Mesothelial cell of epicardium (in vitro differentiated cells): ENCODE measurements at places on chromosomes 16 and 17. TPM values are rescaled to one million over a fixed set of nuclear protein-coding genes. Genes with fewer than 3 reads are reported as not detected.

The TBC1D3H gene
- total RNA-seq: not detected in 3 replicates

GRCh38 chr17:73759734-73760438 is 115.6 kb upstream of the SDK2 start:
- no peaks in the 10 kb centered on the region for H3K36me3 ChIP-seq
- no peak for DNase-seq
- H3K4me3 ChIP-seq: no peak overlapping the region
- H3K27me3 ChIP-seq: peaks cover 64% of the 10 kb centered on the region
- H3K27ac ChIP-seq: no peak overlapping the region

DNA sequence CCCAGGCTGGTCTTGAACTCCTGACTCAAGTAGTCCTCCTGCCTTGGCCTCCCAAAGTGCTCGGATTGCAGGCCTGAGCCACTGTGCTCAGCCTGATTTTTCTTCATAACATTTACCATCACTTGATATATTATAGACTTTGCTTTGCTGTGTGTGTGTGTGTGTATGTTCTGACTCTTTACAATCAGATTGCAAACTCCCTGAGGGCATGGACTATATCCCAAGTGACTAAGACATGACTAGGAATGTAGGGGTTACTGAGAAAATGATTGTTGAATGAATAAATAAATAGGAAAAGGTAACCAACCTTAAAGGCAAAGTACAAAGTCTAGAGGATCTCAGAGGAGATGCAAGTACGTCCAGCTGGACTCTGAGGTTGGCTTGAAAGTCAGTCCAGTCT is 9.6 kb upstream of the OR2C1 start:
- no peak overlapping the region for H3K4me3 ChIP-seq
- H3K4me1 ChIP-seq: no peaks in the 10 kb centered on the region
- no peak for DNase-seq
- H3K36me3 ChIP-seq: no peaks in the 10 kb centered on the region
- H3K27ac ChIP-seq: no peak overlapping the region

The IL34 gene
- 1.3 to 2.1 TPM (median 1.4 TPM) in 3 replicates for total RNA-seq

- no peak overlapping the region for H3K4me3 ChIP-seq
- no peak overlapping the region for H3K27ac ChIP-seq
- H3K36me3 ChIP-seq: no peaks in the 10 kb centered on the region
- DNase-seq: no peak
- H3K27me3 ChIP-seq: no peaks in the 10 kb centered on the region
Measured at GRCh38 chr16:62272035-62272434, 235.8 kb upstream of the CDH8 start.

The CTRB1 gene
- total RNA-seq: not detected in 3 replicates

DNA sequence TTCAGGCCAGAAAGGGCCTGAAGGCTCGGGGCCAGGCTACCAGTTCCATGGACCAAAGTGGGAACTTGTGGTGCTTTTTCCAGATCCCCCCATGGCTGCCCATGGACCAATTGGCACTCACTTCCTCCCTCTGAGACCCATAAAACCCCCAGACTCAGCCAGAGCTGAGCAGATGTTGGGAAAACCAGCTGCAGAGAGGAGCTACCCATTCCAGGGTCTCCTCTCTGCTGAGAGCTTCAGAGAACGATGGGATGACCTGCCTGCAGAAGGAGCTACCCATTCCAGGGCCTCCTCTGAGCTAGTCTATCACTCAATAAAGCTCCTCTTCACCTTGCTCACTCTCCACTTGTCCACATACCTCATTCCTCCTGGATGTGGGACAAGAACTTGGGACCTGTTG is 52.2 kb upstream of the MED9 start:
- H3K27me3 ChIP-seq: peaks cover 22% of the 10 kb centered on the region
- no peak overlapping the region for H3K27ac ChIP-seq
- no peak overlapping the region for H3K4me3 ChIP-seq
- H3K36me3 ChIP-seq: no peaks in the 10 kb centered on the region
- no peak for DNase-seq

The SUMO2 gene
- 542 to 571 TPM (median 565 TPM) in 3 replicates for total RNA-seq

DNA sequence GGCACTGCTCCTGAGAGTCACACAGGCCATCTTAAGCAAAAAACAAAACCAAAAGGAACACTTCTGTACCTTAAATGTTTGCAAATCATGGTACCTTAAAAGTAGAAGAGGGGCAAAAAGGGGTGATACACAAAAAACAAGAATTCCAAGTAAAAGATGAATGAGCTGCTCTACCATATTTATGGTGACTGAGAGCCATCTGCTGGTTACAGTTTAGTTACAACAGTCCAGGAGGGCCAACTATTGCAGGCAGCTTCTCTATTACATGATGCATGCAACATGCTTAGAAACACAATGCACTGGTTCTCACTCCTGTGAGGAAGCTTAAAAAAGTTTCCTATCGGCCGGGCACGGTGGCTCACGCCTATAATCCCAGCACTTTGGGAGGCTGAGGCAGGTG is 53.5 kb downstream of the STX8 start:
- no peaks in the 10 kb centered on the region for H3K27me3 ChIP-seq
- DNase-seq: no peak
- no peaks in the 10 kb centered on the region for H3K36me3 ChIP-seq

- no peak overlapping the region for H3K4me3 ChIP-seq
- H3K27ac ChIP-seq: no peak overlapping the region
- no peak for DNase-seq
- peaks cover 26% of the 10 kb centered on the region for H3K27me3 ChIP-seq
Measured at GRCh38 chr17:79862771-79863440, 23.7 kb upstream of the CBX4 start.

DNA sequence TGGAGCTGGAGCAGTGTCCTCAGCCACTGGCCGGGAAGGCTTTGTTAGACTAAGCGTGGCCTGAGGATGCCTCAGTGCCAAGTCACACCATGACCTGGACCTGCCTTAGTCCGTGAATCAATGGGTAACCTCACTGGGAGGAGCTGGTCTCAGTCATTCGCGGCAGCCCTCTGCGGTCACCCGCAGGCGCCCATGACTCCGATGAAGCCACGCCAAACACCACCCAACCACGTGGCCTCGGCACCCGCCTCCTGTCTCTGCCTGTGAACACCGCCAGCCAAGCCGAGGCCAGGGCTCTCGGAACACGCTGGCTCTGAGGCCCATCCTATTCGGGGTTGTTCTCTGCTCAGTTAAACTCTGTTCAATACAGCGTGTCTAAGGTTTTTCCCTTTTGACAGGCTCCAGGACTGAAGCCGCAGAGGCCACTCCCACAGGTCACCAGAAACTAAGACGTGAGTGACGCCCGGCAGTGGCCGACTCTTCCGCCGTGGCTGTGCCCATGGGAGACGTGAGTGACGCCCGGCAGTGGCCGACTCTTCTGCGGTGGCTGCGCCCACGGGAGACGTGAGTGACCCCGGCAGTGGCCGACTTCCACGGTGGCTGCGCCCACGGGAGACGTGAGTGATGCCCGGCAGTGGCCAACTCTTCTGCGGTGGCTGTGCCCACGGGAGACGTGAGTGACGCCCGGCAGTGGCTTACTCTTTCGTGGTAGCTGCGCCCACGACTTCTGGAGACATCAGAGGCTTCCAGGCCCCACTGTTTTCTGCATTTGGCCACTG is 16.8 kb upstream of the PABPN1L start:
- no peak overlapping the region for H3K27ac ChIP-seq
- H3K27me3 ChIP-seq: no peaks in the 10 kb centered on the region
- no peaks in the 10 kb centered on the region for H3K36me3 ChIP-seq
- H3K4me3 ChIP-seq: no peak overlapping the region
- H3K4me1 ChIP-seq: peaks cover 9% of the 10 kb centered on the region
- no peak for DNase-seq

DNA sequence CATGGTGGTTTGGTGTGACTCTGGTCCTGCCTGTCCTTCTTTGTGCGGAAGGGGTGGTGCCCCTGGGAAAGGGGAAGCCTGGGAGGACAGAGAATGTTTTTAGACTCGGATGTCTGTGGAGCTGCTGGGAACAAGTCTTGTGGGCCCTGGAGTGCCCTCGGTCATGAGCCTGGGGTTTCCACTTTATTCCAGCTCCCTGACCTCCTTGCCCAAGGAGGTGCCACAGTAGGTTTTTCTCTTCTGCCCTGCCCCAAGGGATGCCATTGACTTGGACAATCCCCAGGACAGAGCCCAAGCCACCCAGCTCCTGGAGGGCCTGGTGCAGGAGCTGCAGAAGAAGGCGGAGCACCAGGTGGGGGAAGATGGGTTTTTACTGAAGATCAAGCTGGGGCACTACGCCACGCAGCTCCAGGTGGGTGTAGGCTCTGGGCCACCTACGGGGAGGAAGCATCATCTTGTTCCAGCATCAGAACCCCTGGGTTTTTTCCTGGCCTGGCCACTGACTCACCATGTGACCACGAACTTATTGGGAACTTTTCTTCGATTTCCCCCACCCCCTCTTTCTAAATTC is 1.4 kb downstream of the STAT5A start:
- H3K27me3 ChIP-seq: peaks cover 14% of the 10 kb centered on the region
- no peak overlapping the region for H3K27ac ChIP-seq
- H3K4me3 ChIP-seq: peak overlapping the region; percentile 51

- DNase-seq: no peak
- H3K4me1 ChIP-seq: peaks cover 6% of the 10 kb centered on the region
- no peak overlapping the region for H3K4me3 ChIP-seq
- H3K27me3 ChIP-seq: peaks cover 23% of the 10 kb centered on the region
- no peaks in the 10 kb centered on the region for H3K36me3 ChIP-seq
- no peak overlapping the region for H3K27ac ChIP-seq
Measured at GRCh38 chr17:81956607-81957589, 4.1 kb downstream of the NOTUM start.

GRCh38 chr17:7915611-7916384 is at the start of gene RNF227:
Gene RNF227, minus strand, starts transcription at chr17:7916289. Its CDS starts 94 bp downstream, at chr17:7916195.
- peak within 1 kb of the TSS; percentile 75 for H3K4me3 ChIP-seq
- H3K36me3 ChIP-seq: peaks cover 15% of the 10 kb centered on the region
- H3K27ac ChIP-seq: peak within 1 kb of the TSS; percentile 95
- H3K27me3 ChIP-seq: no peaks in the 10 kb centered on the region
- peaks cover 28% of the 10 kb centered on the region for H3K4me1 ChIP-seq
- DNase-seq: peak; percentile 98

GRCh38 chr16:86353148-86353547 is 157.2 kb upstream of the FOXF1 start:
- peaks cover 29% of the 10 kb centered on the region for H3K4me1 ChIP-seq
- no peaks in the 10 kb centered on the region for H3K36me3 ChIP-seq
- no peak overlapping the region for H3K27ac ChIP-seq

GRCh38 chr17:43721537-43722268 is 36.9 kb downstream of the SOST start:
- H3K4me3 ChIP-seq: peak overlapping the region; percentile 73
- peak overlapping the region; percentile 30 for H3K27ac ChIP-seq
- no peak for DNase-seq
- H3K4me1 ChIP-seq: peaks cover 29% of the 10 kb centered on the region
- no peaks in the 10 kb centered on the region for H3K36me3 ChIP-seq

GRCh38 chr17:79925242-79925957 is 86.2 kb upstream of the CBX4 start:
- H3K27ac ChIP-seq: no peak overlapping the region
- peaks cover 8% of the 10 kb centered on the region for H3K4me1 ChIP-seq
- no peak overlapping the region for H3K4me3 ChIP-seq
- H3K36me3 ChIP-seq: no peaks in the 10 kb centered on the region

- H3K4me1 ChIP-seq: no peaks in the 10 kb centered on the region
- no peak overlapping the region for H3K27ac ChIP-seq
- H3K27me3 ChIP-seq: peaks cover 5% of the 10 kb centered on the region
- DNase-seq: no peak
Measured at GRCh38 chr17:61647047-61647446, 56.0 kb upstream of the NACA2 start.

DNA sequence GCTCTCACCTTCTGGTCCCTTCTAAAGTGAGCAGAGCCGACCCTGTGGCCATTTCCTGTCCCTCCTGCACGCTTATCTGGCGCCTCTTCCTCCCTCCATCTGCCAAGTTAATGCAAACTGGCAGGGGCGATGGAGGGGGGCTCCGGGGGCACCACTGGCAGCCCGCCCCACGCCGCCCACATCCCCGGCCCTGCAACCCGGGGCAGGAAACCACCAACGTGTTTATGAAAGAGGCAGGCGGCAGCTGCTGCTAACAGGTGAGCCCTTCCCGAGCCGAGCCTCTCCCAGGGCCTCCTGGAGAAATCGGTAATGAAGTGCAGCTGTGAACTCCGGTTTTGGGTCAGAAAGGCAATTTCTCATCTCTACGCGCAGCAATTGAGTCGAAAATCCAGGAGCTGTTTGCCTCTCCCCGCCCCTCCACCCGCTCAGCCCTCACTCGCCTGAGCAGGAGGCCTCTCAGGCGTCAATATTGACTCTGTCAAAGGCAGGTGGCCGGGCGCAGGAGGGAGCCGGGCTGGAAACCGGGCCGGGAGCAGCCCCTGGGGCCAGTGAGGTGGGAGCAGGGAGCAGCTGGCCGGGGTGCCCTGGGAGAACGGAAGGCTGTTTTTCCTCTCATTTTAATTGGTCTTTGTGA is 164.4 kb upstream of the GSE1 start:
- H3K4me1 ChIP-seq: peaks cover 51% of the 10 kb centered on the region
- no peaks in the 10 kb centered on the region for H3K27me3 ChIP-seq
- no peaks in the 10 kb centered on the region for H3K36me3 ChIP-seq
- no peak overlapping the region for H3K4me3 ChIP-seq
- H3K27ac ChIP-seq: peak overlapping the region; percentile 25

DNA sequence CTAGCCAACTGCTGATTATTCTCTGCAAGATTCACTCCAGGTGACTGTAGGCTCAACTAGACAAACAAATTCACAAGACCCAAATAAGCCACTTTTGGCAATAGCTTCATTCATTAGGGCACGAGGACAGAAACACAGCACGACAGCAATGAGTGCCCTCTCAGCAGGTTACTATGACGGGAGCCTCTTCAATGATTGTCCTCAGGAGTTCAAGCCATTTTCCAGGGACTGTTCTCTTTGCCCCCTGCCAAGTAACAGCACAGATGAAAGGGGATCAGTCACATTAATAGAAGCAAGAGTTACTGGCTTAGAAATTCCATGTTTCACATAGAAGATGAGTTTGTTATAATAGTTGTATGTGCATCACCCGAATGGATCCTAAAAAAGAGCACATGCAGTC is 712.2 kb downstream of the CDH8 start:
- no peak overlapping the region for H3K27ac ChIP-seq
- H3K36me3 ChIP-seq: no peaks in the 10 kb centered on the region
- DNase-seq: no peak
- no peaks in the 10 kb centered on the region for H3K27me3 ChIP-seq
- H3K4me1 ChIP-seq: peaks cover 6% of the 10 kb centered on the region
- no peak overlapping the region for H3K4me3 ChIP-seq

The CCDC78 gene
- 2.5 to 3.2 TPM (median 2.7 TPM) in 3 replicates for total RNA-seq

GRCh38 chr16:84585467-84585866 is 32.4 kb downstream of the COTL1 start:
- peaks cover 15% of the 10 kb centered on the region for H3K36me3 ChIP-seq
- H3K4me3 ChIP-seq: no peak overlapping the region
- H3K27ac ChIP-seq: no peak overlapping the region
- peaks cover 8% of the 10 kb centered on the region for H3K4me1 ChIP-seq

The CRHR1 gene
- total RNA-seq: 0.27 to 0.36 TPM (median 0.31 TPM) in 3 replicates

DNA sequence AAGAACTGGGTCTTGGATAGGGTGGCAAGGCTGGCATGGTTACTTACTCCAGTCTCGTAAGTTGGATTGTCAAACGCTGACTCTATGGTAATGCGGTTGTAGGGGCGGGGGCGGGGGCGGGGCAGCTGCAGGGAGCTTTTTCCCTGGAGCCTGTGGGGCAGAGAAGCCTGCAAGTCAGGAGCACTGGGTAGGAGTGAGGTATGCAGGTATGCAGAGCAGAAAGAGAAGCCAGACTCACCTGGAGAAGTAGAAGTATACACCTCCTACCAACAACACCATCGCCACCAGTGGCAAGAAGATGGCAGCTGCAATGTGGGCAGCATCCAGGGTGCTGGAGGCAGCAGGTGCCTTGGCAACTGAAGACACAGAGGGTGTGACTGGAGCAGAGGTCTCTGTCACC is 4.8 kb upstream of the PHF12 start:
- DNase-seq: no peak
- H3K4me3 ChIP-seq: no peak overlapping the region
- no peaks in the 10 kb centered on the region for H3K27me3 ChIP-seq

GRCh38 chr17:16428098-16428882 is 12.9 kb downstream of the TRPV2 start:
- H3K4me1 ChIP-seq: no peaks in the 10 kb centered on the region
- no peak overlapping the region for H3K27ac ChIP-seq
- DNase-seq: peak; percentile 63
- H3K4me3 ChIP-seq: no peak overlapping the region
- H3K27me3 ChIP-seq: no peaks in the 10 kb centered on the region
